Activated T-cell treated with anti-CD3 and anti-CD28 coated beads, Interleukin-2, amount 50 U/mL, for 48 hours (primary cell): ENCODE measurements at places on chromosomes 1 and 21.

DNA sequence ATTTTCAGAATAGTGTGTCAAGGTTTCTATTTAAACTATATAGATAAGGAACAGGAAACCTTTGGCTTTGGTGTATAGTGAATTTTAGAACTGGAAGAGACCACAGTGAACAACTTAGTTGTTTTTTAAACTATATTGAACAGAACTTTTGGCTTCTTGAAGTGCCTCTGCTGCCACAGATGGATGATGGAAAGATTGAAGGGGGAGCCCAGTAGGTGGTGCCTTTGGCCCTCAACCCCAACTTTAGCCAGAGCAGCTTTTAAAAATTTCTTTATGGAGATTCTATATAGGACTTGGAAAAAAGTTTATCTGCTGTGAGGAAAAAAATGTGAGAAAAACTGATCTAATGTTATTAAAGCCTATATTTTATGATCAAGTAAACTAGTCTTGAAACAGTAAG, 50.2 kb downstream of the SWT1 start:
- DNase-seq: no peak

DNA sequence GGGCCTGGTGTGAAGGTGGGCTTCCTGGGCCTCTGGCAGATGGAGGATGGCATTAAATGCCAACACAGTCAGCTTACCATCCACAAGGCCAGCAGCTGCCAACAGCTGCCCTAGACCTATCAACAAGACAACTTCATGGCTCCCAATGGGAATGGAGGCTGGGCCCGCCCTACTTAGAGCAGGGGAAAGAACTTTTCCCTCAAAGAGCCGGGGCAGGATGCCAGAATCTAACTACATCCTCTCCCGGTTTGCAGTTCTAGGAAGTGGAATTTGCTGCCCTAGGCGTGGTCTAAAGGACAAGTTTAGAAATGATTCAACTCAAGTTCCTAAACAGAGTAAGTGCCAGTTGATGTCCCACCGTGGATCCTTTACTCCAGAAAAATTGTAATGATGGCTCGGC, 13.1 kb downstream of the ICMT start:
- no peak for DNase-seq

GRCh38 chr1:191279266-191279800, 801.7 kb upstream of the BRINP3 start:
- DNase-seq: no peak

GRCh38 chr1:204342310-204342709, 17.4 kb downstream of the PLEKHA6 start:
- no peak for DNase-seq

DNA sequence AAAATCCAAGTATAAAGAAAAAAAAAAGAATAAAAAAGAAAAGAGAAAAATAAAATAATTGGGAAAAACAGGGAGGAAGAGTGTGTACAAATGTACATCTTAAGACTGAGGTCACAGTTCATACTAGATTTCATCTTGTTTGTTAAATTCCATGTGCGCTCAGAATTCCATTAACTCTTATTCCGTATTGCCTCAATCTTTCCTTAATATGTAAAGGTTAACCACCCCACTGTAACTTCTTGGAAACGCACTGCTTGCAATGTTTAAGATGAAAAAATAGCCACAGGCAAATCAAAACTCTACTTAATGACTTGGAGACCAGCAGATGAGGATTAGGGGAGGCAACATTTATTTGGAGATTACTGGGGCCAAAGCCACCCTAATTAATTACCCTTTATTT, 23.9 kb upstream of the KCNE1 start:
- DNase-seq: no peak
